ENCODE measurements at places on chromosomes 1 and 21.

DNA sequence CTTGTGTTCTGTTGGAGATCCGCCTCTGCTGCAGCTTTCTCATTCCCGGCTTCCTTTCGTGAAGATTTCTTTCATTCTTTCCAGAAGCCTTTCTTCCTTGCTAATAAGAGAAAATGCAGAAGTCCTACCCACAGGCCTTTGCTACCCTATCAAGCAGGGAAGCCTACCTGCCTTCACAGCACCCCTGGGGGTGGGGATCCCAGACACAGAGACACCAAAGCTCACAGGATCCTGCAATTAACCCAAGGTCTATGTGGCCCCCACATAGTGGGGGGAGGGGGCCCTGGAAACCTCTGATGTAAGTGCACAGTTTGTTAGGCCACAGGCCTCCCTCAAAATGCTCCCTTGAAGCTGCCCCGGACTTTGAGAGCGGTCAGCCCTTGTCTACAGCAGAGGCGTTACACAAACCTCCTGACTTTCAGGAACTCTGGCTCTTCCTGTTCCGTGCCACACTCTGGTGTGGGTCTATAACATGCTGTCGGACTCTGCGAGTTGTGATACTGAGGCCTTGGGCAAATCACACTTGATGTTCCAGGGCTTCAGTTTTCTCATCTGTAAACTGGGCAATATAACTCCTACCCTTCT, 31.2 kb downstream of the NKAIN1 start:
- no peak for DNase-seq

GRCh38 chr1:39524171-39524570, 32.7 kb downstream of the BMP8A start:
- DNase-seq: no peak

GRCh38 chr1:236706183-236706582, 19.9 kb downstream of the ACTN2 start:
- no peak for DNase-seq

DNA sequence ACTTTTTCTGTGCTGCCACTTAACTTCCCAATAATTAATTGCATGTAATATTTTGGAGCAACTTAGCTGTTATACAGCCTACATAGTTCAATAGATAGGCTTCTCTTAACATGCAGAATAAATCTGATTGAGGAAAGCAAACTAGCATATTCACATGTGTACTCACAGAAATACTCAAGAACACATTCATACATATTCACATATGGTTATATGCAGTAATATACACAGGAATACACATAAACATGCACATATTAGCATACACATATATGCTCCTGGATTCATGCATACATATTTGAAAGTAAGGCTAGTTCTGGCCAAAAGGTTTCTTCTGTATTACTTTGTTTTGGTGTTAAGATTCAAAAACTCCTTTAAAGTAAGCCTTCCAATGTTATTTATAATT, 73.1 kb downstream of the HMCN1 start:
- DNase-seq: no peak

- DNase-seq: no peak
Measured at GRCh38 chr1:55860326-55860725, 645.2 kb upstream of the USP24 start.

DNA sequence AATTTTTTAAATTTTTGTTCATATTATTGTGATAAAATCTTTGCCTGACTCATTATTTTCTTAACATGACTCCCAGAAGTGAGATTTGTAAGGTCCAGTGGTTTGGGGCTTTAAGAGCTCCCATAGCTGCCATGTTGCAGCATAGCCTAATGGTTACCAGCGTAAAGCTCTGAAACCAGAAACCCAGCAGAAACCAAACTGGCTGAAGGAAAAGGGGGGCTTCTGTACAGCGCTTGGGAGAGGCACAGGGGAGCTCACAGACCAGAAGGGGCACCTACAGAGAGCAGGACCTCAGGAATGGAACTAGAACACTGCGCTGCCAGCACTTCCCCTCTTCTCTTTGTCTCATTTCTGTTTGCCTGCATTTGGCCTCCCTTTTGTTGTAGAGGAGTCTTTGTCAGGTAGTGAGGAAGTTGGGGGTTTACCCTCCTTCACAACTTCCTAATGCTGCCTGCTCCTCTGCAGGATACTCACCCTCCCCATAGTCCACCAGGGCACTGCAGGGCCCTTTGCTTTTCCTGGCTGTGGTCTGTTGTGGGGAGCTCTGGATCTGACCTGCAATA, 2.6 kb upstream of the PYCR2 start:
- no peak for DNase-seq

- DNase-seq: peak; percentile 42
Measured at GRCh38 chr1:110615548-110616130, 9.5 kb upstream of the KCNA2 start.

- no peak for DNase-seq
Measured at GRCh38 chr1:230375147-230375546, 51.0 kb downstream of the PGBD5 start.

- no peak for DNase-seq
Measured at GRCh38 chr21:32299695-32300094, 1.0 kb downstream of the MRAP start.

DNA sequence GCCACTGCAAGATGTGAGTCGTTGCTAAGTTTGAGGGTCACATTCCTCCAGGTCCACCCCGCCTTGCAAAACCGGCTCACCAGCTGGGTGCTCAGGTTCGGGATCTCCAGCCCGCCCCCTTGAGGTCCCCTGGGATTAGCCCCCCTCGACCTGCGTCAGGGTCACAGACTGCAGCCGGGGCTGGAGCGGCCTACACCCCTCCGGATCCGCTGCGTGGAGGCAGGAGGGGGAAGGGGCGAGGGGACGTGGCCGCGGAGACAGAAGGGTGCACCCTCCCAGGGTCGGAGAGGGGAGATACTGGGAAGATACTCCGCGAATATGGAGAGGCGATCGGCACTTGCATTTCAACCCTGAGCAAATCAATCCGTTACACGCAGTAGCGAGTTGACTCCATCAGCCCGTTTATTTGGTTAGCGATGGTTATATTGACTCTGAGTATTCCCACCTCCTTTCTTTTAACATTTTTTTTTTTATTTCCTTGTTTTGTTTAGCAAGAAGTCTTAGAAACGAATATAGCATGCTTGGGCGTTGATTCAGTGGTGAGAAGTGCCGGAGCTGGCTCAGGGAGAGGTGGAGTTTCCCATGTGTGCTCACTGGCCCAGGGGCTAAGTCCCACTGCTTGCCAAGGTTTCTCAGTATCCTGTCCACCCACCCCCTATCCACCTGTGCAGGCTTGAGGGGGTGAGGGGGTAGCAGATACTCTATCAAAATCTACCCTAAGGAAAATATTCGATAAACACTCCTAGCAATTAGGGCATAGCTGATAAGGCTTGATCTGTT, 997 bp downstream of the IFNAR2 start:
- no peak for DNase-seq

DNA sequence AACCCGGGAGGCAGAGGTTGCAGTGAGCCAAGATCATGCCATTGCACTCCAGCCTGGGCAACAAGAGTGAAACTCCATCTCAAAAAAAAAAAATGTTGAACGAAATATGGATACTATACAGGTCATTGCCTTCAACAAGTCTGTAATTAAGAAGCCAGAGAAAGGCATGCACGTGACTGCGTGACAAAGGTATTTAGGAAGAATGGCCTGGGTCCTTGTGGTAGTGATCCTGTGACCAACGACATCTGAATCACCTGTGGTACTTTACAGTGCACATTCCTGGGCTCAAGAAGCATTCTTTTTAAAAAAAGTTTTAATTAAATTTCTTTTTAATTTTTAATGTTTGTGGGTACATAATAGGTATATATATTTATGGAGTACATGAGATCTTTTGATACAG, 115.0 kb downstream of the GREM2 start:
- no peak for DNase-seq

GRCh38 chr1:205600085-205600484, 31.7 kb downstream of the ELK4 start:
- DNase-seq: peak; percentile 17

DNA sequence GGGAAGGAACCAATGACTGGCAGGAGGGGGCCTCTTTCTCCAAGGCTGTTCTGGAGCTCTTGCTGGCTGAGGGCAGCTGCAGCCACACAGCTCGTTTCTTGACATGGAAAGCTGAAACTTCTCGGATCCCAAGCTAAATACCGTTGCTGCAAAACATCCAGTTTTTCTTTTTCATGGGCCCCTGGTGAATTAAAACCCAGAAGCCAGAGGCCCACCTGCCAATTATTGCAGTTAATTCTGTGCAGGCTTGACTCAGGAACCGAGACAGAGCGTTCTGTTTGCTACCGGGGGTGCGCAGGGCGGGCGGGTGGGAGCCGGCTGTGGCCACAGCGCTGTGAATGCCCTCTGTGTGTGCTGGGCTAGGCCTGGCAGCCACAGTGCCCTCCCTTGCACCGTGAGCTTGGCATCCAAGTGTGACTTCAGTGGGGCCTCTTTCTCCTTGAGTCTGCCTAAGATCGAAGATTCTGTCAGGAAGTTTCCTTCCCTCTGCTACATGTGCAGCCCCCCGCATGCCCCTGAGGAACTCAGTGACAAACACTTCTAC, 19.9 kb upstream of the KCNE2 start:
- no peak for DNase-seq

DNA sequence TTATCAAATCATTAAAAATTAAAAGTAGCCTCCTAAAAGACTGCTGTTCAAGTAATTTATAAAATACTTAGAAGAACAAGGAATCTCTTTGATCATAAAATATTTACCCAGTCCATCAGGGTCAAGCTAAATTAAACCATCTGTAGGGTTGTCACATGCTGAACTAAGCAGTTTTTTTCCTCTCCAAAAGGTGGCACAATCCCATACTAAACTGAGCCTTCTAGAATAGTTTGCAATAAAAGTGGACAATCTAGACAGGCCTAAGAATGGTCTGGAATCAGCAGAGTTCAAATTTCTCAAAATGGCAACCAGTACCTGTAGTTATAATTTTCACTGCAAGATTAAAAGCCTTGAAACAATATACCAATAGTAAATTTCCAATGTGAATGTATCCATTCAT, 194.8 kb downstream of the EIF4G3 start:
- no peak for DNase-seq

DNA sequence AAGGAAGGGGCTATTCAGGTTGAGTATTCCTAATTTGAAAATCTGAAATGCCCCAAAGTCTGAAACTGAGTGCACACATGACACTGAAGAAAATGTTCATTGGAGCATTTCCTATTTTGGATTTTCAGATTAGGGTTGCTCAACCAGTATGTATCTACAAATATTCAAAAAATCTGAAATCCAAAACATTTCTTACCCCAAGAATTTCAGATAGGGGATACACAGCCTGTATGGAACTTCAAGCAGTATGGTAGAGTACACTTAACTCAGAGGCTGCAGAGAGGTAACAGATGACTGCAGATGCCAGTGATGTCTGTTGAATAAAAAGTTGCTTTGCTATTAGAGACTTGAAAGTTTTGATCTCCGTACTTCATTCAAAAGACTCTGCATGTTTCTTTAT, 19.0 kb downstream of the YTHDF2 start:
- DNase-seq: no peak

DNA sequence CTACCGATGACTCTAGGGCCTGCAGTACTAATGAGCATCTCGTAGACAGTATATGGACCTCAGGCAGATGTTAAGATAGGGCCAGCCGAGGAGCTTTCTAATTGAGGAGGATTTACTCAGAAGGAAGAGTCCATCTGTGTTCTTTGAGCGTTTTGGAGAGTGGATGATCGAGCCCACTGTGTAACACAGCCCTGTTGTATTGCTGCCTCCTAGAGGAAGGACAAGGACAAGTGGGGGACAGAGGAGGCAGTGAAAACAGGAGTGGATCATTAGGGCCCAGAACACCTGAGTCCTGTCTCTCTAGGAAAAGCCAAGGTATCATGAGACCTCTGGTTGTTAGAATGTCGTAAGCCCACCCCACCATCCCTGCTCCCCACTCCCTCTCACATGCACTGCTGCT, 62.9 kb downstream of the TBX19 start:
- no peak for DNase-seq

- DNase-seq: no peak
Measured at GRCh38 chr1:14478120-14478519, 120.4 kb upstream of the KAZN start.

DNA sequence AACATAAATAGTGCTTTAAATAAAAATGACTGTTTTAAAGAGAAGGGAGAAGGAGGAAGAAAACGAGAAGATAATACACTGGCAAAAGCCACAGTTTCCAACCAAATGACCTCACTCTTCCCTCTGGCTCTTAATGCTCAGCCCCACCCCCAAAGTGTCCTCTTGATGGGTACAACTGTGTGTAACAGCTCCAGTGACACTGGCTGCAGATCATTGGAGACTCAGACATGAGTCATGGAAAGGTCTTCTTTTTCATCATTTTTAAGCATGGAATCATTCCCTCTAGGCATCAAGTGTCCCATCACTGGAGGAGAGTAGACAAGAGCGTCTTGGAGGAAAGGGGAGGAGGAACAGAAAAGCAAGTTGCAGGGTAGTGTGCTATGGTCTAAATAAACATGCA, 333.0 kb downstream of the PAPPA2 start:
- no peak for DNase-seq

DNA sequence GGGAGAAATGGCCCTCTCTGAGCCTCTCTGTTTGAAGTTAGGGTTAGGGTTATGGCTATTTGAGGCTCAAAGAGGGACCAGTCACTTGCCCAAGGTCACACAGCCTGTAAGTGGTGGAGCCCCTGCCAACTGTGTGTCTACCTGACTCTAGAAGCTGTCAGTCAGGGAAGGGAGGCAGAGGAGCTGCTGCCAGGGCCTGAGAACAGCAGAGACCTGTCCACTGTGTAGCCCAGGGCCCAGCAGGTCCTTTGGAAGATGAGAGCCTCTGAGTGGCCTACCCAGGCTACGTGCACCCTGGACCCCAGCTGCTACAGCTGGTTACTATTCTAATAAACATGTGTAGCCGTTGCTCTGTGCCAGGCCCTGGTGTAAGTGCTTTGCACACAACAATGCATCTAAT, 15.1 kb upstream of the EDN2 start:
- no peak for DNase-seq

- DNase-seq: no peak
Measured at GRCh38 chr1:168136709-168137514, at the start of gene GPR161. TSS of gene GPR161 (minus strand) at chr1:168136930. CDS start at chr1:168104850, 32,080 bp downstream.

DNA sequence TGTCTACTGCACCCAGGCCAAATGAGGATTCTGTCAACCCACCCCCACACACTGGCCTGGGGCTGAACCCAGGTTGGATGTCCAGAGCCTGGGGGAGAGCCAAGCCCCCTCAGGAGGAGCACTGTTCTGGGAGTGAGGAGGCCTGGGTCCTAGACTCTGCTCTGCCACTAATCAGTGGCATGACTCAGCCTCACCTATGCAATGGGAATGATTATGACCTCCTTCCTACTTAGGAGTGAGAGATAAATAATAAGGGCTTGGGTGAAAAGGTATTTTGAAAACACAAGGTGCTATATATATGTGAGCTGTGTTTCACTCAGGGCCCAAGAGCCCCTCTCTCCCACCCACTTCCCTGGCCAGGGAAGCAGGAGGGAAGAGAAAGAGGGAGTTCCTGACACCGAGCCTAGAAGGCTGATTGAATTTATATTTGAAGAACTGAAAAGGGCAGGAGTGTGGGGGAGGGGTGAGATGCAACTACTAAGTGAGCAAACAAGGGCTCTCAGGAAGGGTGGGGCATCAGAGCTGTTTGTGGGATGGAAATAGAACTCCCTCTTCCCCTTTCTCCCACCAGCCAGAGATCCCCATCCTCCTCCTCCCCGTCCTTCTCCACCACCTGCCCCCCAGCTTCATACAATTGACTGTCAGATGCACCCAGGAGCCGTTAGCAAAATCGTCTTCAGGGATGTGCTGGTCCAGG, 8.2 kb downstream of the IGSF9 start:
- DNase-seq: no peak

GRCh38 chr1:172105230-172105629, 263.9 kb downstream of the DNM3 start:
- DNase-seq: no peak

Measured in activated T-cell treated with anti-CD3 and anti-CD28 coated beads for 24 hours (primary cell).